ENCODE measurements at places on chromosomes 2 and 18.

DNA sequence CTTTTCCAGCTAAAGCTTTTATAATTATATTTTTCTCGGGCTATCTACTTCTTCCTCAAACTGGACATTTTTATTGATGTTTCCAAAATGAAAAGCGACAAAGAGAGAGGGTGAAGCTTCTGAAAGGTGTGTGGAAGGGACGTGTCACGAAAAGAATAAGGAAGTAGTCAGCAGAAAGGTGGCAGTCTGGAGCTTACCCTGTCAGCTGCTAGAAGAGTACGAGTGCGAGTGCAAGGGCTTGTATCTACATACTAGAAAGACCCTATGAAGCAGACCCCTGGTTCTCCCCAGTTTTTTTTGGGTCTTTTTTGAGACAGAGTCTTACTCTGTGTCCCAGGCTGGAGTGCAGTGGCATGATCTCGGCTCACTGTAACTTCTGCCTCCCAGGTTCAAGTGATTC lies 14.6 kb downstream of the FHL2 start:
- no peak for DNase-seq

GRCh38 chr18:29271501-29271900 lies 1094.6 kb upstream of the CDH2 start:
- DNase-seq: no peak

- DNase-seq: no peak
Observed at GRCh38 chr2:146666340-146666739, 1178.5 kb upstream of the ACVR2A start.

DNA sequence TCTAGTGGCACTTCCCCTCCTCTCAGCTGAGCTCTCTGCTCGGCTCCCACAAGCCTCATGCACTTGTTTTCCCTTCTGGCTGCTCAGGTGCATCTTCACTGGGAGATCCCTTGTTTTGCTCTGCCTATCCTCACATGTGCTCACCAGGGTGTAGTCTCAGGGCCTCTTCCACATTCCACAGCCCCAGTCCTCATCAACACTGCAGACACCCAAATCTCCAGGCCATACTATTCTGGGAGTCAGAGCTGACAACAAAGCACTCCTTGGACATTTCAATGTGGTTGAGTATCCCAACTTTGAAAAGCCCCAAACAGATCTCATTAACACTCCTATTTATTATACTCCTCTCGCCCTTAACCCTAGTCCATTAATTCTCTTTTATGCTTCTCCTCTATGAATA lies 71.3 kb downstream of the CCDC93 start:
- DNase-seq: no peak

DNA sequence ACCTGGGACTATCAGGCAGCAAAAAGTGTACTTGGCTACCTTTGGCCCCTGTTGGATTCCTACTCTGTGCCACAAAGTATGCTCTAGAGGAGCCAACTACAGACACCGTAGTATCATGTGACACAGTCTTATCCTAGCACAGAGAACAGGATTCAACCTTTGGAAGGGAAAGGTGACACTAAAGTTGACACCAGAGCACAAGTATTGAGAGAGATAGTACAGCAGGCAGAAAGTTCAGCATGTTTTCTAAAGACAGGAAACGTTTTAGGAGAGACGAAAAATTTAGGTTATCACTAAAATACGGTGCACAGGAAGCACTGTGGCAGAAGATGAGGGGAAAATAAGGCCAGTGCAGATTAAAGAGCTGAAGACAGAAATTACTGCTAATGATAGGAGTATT lies 18.6 kb downstream of the SMAD2 start:
- DNase-seq: no peak

DNA sequence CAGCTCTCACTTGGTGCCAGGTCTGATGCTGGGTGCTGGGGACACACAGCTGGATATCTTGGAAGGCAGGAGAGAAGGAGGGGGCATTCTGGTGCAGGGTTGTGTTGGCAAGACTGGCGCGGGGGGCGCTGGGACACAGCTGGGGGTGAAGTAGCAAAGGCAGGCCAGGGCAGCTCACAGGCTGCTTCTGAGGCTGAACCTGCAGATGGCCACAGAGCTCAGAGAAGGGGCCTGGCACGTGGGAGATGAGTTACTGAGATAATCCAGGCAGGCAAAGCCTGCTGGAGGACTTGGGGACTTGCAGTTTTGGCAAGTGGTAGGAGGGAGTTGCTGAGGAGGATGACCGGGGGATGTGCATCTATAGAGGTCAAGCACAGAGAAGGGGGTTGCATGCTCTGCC lies 16.2 kb upstream of the DGKD start:
- DNase-seq: no peak

GRCh38 chr2:46269001-46269400 lies 28.2 kb upstream of the EPAS1 start:
- DNase-seq: no peak

DNA sequence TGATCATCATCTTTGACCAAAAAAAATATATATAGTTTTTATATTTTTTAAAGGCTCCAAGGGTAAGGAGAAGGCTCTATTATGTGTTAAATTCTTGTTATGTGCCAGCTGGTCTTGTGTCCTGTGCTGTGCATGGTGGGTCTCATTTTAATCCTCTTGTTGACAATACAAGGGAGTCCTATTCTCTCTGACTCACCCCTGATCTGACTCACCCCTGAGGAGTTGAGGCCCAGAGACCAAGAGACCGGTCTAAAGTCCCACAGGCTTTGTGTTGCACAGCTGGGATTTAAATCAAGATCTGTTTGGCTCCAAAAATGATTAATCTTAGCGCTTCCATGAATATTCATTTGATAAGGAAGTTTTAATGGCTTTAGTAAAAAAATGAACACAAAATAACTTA lies 25.7 kb downstream of the MC2R start:
- DNase-seq: no peak

DNA sequence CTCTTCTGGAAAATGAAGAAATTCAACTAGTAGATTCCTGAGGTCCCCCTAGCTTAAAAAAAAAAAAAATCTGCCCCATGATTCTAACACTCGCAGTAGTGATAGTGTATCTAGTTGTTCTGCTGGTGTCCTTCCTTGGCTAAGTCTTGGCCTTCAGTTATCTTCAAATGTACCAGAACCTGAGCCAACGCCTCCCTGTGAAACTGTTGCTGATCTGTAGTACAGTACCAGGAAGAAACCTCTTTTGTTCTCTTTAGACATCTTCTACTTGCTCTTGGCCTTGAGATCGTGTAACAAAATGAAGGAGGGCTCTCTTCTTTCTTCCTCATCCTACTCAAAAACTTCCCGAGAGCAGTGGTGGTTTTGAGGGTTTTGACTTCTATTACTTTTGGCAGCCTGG lies 31.0 kb downstream of the PLEK start:
- DNase-seq: no peak

GRCh38 chr18:76708071-76708721 lies 114.2 kb upstream of the ZNF236 start:
- DNase-seq: no peak

- DNase-seq: no peak
Observed at GRCh38 chr2:25558262-25558661, 115.1 kb downstream of the DTNB start.

DNA sequence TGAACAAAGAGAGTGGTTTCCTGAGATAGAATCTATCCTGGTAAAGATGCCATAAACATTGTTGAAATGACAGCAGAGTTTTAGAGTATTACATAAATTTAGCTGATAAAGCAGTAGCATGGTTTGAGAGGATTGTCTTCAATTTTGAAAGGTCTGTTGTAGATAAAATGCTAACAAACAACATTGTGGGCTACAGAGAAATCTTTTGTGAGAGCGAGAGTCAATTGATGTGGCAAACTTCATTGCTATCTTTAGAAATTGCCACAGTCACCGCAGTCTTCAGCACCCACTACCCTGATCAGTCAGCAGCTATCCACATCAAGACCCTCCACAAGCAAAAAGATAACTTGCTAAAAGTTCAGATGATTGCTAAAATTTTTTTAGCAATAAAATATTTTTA lies 17.5 kb downstream of the VRK2 start:
- no peak for DNase-seq

- no peak for DNase-seq
Observed at GRCh38 chr2:189382668-189383067, 58.6 kb upstream of the WDR75 start.

DNA sequence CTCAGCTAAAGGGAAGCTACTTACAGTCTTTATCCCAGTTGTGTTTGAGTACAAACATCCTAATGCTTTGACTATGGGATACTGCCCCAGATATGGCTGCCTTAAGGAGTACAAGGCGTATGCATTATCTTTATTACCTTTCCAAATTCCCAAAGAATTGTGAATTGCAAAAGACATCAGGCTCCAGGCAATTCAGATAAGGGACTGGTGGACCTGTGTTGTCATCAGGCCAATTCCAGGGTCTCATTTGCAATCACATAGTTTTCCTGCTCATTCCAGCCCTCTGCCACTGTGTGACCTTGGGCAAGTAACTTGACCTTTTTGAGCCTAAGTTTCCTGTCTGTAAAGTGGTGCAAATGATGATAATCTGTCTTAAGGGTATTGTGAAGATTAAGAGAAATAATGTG lies 137.5 kb downstream of the FMNL2 start:
- DNase-seq: no peak

GRCh38 chr2:223474893-223475292 lies 127.3 kb downstream of the SCG2 start:
- no peak for DNase-seq

GRCh38 chr2:97993926-97994325 lies 1.8 kb downstream of the TMEM131 start:
- DNase-seq: no peak

DNA sequence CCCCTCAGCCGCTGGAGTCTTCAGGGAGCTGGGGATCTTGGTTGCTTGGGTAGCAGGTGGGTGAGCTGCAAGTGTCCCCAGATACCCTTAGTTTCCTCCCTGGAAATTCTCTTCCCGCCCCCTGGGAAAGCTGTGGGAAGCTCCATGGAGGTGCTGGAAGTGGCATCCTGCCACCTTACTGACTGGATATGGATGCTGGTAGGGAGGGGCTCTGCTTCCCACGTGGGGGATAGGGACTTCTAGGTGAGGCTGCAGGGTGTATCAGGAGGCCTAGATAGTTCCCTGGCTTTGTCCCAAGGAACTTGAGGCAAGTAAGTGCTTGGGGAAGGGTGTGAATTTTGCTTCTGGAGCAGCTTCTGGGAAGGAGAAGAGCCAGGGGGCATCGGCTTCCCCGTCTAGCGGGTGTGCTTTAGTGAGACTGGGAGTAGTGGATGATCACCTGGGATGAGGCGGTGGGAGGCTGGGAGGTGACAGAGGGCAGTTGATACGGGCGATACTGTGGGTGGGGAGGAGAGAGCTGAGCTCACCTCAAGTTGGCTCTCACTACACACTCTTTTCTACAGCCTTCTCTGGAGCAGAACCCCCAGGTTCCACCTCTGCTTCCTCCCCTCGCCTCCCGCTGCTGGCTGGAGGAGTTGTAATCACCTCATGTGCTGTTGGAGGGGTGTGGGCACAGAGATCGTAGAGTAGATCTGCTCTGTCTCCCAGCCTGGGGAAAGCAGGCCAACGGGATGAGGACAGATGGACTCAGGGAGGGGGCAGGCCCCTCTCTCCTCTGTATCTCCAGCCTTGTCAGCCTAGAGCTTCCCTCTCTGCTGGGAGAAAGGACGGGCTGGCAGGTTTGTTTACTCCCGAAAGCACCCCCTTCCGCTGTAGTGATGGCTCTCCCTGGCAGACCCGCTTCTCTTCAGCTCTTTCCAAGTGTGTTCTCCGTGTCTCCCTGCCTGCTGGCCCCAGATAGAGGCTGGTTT lies 19.8 kb downstream of the TET3 start:
- DNase-seq: no peak
